ENCODE measurements at places on chromosomes 16 and 17.

GRCh38 chr16:46711106-46712058 lies 21.9 kb downstream of the ORC6 start:
- peak; percentile 37 for DNase-seq

DNA sequence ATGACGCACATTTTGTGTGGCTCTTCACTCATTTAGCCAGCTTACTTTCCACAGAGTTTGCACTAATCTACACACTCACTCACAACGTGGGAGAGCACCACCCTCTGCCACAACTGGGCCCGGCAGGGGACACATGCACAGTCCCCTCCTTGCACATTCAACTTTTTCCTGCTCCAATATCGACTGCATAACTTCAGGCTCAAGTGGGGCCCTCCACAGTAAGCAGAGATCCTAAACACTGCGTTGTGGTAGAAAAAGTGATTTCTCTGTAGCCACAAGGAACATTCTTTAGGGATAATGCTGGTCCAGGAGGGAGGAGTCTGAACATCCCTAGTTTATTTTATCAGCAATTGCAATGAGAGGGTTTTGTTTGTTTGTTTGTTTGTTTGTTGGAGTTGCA lies 40.0 kb downstream of the MRPS23 start:
- no peak for DNase-seq

- DNase-seq, result peak; percentile 99
Observed at GRCh38 chr17:1197379-1197778, 17.6 kb upstream of the ABR start.

- no peak for DNase-seq
Observed at GRCh38 chr16:75296606-75297005, 45.2 kb upstream of the BCAR1 start.

- DNase-seq, result no peak
Observed at GRCh38 chr17:17020821-17021193, 21.4 kb upstream of the MPRIP start.

- DNase-seq, result peak; percentile 86
Observed at GRCh38 chr16:82195917-82196494, 26.0 kb upstream of the MPHOSPH6 start.

- DNase-seq, result no peak
Observed at GRCh38 chr16:22989598-22989997, 159.7 kb downstream of the USP31 start.

GRCh38 chr16:29813644-29814562 lies 1.9 kb downstream of the PRRT2 start:
- DNase-seq, result no peak

- DNase-seq, result no peak
Observed at GRCh38 chr17:49963626-49964302, 5.2 kb upstream of the DLX4 start.

- no peak for DNase-seq
Observed at GRCh38 chr17:62780951-62781350, 27.2 kb downstream of the MARCHF10 start.

DNA sequence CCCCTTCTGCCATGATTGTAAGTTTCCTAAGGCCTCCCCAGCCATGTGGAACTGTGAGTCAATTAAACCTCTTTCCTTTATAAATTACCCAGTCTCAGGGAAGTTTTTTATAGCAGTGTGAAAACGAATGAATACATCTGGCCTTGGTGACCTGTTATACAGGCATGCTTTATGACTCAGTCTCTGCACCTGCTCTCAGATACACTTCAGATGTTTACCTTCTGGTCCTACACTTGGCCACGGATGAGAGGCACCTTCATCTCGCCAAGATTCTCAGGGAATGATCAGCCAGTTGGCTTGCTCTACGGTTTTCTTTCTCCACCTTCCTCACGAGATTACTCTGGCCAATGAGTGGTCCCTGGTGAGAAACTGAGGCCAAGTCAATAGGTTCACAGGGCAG lies 304.7 kb downstream of the CA10 start:
- DNase-seq, result no peak

- peak; percentile 94 for DNase-seq
Observed at GRCh38 chr17:50867363-50868139, 1.4 kb upstream of the TOB1 start.

GRCh38 chr17:51640108-51640622 lies 379.8 kb downstream of the UTP18 start:
- DNase-seq, result no peak

GRCh38 chr17:75442168-75443103 lies 14.0 kb upstream of the TMEM94 start:
- DNase-seq, result no peak

DNA sequence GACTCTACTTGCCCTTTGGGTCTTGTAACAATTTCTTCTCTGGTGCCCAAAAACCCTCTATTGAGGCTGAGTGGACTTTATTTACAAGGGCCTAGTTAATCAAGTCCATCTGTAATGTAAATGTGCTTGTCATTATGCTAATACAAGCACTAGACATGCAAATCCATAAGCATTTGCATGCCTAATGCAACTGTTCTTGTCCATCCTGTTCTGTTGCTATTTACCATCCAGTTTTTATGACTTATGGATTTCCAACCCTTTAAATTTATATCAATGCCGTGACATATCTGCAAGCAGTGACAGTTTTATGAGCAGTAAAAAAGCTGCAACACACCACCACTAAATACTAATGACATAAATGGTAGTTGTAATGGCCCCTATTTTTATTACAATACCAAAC lies 33.4 kb downstream of the CBLN1 start:
- no peak for DNase-seq

- peak; percentile 82 for DNase-seq
Observed at GRCh38 chr16:50313596-50314478, 47.5 kb downstream of the ADCY7 start.

DNA sequence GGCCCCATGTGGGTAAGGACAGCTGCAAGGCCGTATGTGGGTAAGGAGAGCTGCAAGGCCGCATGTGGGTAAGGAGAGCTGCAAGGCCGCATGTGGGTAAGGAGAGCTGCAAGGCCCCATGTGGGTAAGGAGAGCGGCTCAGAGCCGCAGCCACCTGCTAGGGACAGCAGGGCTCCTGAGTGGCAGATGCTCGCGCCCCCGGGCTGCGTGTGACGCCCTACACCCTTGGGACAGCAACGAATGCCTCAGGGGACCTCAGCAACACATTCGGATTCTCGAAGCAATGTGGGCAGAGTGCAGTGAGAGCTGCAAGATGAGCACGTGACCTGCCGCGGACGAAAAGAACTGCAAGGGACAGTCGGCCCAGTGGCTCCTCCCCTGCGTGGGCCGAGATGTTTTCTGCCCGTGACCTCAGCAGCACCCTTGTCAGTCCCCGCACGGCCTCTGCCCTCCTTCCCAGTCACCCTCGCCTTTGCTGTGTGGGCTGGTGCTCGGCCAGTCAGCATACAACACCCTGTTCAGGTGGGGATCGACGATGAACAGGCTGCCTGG lies 9.6 kb upstream of the SLC38A8 start:
- no peak for DNase-seq

- DNase-seq, result peak; percentile 66
Observed at GRCh38 chr16:79845033-79845733, 244.6 kb upstream of the MAF start.

DNA sequence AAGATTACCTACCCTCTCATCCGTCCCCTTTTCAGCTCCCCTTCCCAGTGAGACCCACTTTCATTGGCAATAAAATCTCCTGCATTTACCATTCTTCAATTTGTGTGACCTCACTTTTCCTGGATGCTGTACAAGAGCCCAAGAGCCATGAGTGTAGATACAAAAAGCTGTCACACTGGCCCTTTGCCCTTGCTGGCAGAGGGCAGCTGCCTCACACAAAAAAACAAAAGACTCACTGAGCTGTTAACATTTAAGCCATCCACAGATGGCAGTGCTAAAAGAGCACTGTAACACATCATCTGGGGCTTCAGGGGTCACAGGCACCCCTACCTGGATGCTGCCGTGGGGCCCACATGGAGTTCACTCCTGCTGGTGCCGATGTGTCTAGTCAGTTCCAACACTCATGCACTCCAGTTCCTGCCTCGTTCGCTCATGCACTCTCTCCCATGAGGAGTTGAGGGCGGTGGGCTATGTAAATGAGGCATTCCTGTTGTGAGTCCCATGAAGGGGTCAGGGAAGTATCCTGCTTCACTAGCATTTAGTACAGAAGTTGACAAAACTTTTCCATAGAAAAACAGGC lies 123.1 kb downstream of the CA10 start:
- DNase-seq, result no peak

DNA sequence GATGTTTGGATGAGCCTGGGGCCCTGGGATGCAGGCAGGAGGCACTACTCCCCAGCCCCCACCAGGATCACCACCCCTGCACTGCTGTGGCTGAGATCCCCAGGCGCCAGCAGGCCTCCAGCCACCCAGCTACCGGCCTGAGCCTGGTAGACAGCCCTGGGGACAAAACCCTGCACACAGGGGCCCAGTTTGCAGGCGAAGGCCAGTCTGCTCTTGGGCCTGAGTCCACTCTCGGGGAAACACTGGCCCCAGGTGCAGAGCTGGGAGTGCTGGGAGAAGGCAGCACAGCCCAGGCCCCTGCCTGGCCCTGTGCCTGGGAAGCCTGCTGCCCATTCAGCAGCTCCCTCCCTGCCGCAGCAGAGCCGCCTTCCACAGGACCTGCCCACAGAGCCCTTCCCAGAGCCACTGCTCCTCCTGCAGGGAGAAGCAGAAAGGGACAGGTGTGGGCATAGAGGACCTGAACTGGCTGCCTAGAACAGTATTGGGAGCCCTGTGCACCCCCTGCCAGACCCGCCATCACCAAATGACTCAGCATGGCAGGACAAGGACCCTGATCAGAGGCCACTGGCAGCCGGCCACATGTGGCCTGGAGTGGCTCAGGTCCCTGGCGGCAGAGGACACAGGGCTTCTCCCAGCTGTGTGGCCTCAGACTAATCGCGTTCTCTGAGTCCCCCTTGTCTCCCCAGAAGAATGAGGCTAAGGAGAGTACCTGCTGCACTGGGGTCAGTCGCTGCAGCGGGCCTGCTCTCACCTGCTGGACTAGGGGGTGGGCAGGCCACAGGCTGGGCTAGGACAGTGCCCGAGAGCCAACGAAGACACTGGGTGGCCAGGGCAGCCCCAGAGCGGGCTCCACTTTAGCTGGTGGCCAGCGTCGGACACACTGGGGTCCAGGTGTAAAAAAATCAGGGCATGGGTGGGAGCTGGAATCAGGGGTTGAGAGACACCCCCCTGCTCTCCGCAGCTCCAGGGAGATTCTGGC lies 10.7 kb downstream of the MSRB1 start:
- peak; percentile 11 for DNase-seq

- DNase-seq, result no peak
Observed at GRCh38 chr16:47599512-47599911, 138.4 kb downstream of the PHKB start.

DNA sequence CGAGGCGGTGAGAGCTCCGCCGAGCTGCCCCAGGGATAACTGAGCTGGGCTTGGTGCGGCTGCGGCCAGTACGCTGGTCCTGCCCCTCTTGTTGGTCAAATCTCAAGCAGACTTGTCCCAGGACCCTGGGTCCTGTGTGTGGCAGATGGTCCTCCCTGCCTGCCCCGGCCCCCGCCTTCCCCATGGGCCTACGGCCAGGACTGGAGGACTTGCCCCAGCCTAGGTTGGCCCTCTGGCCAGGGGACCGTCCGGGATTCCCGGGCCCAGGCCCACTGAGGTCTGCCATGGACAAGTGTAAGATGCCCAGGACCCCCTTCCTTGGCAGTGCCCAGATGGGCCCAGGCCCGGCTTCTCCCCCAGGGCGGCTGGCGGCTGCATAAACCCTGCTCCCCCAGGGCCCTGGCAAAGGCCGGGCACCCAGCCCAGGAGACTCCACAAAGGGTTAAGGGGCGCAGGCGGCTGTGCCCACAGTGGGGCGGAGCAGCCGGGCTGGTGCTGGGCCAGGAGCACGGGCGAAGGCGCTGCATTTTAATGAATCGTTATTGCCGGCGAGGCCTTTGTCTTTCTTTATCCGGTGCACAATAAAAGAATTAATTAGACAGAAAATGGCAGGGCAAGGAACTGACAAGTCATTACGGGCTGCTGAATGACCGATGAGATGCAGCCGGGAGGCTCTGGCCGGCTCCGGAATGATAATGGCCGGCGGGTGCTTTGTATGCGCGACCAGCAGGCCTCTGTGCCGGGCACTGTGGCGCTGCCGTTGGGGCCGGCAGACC lies 9.1 kb downstream of the SOX8 start:
- no peak for DNase-seq

- DNase-seq, result no peak
Observed at GRCh38 chr16:12340151-12340733, 363.7 kb downstream of the SNX29 start.

GRCh38 chr16:24816688-24817087 lies 29.1 kb upstream of the SLC5A11 start:
- DNase-seq, result no peak

DNA sequence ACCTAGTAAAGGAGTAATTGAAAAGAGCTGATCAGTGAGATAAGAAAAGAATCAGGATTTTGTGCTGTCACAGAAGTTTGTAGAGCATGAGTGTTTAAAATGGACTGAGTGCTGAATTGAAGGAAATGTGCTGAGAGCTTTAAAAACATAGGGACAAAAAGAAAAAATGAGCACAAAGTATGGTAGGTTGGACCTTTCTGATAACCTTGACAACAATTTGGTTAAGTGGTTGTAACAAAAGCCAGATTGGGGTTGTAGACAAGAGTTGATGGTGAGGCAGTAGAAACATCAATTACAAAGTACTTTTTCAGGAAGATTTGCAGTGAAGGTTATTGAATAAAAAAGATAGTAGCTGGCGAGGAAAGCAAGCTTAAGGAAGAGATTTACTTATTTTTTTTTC lies 674.7 kb upstream of the KIF2B start:
- DNase-seq, result no peak

- no peak for DNase-seq
Observed at GRCh38 chr16:24617502-24617901, 78.1 kb downstream of the RBBP6 start.

DNA sequence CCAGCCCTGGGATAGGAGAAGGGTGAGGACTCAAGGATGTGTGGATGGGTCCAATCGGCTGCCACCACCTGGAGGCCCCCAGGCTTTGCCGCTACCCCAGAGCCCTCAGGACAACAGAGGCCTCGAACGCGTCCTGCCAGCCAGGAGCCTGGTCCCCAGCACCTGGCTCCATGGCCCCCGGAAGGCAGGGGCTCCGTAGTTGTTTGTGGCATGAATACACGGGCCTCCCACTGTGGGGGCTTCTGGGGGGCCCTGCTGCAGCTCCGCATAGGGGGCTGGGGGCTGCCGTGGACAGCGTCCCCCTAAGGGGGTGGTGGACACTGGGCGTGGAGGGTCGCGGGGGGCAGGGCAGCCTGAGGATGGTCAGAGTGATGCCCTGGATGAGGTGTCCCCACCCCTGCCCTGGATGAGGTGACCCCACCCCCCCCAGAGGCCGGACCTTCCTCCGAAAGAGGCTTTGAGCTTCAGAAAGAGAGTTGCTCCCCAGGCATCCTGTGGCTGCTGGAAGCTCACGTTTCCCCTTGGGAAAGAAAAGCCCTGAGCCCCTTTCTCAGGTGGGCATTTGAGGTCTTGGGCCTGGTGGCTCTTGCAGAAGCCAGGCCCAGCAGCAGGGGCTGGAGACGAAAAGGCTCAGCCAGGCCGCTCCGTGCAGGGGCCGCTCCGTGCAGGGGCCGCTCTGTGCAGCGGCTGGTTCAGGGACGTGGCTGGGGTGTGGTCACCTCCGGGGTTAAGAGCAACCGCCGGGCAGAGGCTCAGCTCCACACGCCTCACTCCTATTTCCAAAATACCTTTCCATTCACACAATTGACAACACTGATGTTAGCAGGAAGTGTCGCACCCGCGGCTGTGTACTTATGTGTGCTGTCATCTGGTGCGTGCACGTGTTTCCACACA lies 40.3 kb upstream of the GNG13 start:
- DNase-seq, result no peak

GRCh38 chr17:80160536-80160935 lies 9.3 kb upstream of the CARD14 start:
- no peak for DNase-seq

All from MV-4-11 (cell line).